ENCODE measurements at places on chromosomes 1 and 21. TPM values are rescaled to one million over a fixed set of nuclear protein-coding genes. Genes with fewer than 3 reads are reported as not detected.

DNA sequence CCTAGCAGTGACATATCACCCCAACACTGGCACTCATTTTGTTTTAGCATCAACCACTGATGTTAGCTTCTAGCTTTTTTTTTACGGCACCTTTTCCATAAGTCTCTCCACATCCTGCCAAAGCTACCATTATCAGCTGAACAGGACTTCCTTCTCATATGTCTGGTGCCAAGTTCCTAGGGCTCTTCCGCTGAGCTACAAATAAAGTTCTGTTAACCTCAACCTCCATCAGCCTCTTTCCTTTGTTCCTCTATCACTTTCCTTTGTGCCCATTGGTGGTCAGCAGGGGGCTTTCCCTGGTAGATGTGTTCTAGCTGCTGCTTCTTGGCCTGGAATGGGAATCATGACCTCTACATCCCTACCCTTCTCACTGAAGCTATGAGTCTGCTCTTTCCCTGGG lies 163.8 kb downstream of the FAF1 start:
- DNase-seq, result no peak

DNA sequence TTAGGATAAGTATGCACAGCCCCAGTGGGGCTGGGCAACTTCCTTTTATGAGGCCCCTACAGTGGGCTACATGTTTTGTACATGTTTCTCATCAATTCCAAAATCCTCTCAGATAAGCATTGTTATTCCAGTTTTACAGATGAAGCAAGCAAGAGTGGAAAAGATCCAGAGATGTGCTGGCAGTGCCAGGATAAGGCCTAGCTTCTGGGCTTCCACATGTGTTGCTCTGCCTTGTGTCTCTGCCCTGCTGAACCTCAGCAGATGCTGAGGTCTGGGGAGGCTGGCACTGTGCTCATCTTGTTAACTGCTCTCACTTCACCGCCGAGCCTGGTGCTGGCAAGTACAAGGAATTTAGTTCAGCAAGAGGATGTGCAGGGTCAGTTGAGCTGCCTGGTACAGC lies 202.1 kb downstream of the TRABD2B start:
- no peak for DNase-seq

Gene OLIG2
- not detected for total RNA-seq

GRCh38 chr1:40267767-40268187 lies 9.7 kb downstream of the ZMPSTE24 start:
- DNase-seq, result no peak

Gene ATP13A2
- 12.5 TPM for total RNA-seq

GRCh38 chr1:26259005-26259404 lies 20.9 kb upstream of the SH3BGRL3 start:
- DNase-seq, result no peak

- DNase-seq, result no peak
Observed at GRCh38 chr21:38330666-38331065, 73.9 kb downstream of the KCNJ15 start.

Gene CLCA2
- not detected for total RNA-seq

Gene F13B
- total RNA-seq, result 143 TPM

- no peak for DNase-seq
Observed at GRCh38 chr1:247746391-247746935, 1.5 kb downstream of the OR14A2 start.

Gene DEDD
- total RNA-seq, result 16.2 TPM

DNA sequence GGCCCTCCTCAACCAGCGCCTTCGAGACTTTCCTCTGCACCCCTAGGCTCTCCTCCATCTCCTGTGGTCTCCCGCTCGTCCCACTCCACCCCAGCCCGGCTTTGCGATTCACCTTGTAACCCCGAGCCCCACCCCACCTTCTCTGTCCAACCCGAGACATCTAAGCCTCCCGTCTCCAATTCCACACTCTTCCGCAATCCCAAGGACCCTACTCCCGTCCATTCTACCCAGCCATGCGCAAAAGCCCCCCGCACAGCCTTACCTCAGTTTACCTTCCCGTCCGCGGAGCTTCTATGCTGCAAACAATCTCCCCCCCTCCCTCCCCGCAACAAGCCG lies 174 bp downstream of the SH3BP5L start:
- DNase-seq, result no peak

GRCh38 chr1:216822480-216822879 lies 99.3 kb upstream of the ESRRG start:
- no peak for DNase-seq

- no peak for DNase-seq
Observed at GRCh38 chr1:36855699-36856494, 178.4 kb downstream of the GRIK3 start.

DNA sequence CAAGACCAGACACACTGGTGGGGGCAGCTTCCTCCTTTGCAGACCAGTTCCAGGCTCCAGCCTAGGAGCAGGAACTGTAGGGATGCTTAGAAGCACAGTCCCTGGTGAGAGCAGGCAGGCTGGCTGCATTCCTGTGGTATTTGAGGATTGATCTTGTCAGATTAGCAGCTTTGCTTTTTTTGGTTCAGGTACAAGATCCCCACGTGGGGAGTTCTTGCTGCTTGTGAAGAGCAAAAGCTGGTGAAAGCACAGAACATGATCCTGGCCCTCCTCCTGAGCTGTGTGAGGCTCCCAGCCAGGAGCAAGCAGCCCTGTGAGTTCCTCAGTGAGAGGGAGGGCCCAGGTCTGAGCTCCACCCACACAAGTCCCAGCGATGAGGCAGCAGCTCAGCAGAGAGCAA lies 75.3 kb upstream of the ARTN start:
- no peak for DNase-seq
